Activated T-helper 2 cell treated with anti-CD3 and anti-CD28 coated beads, Interferon-gamma antibody, Interleukin-2, Interleukin-4, amounts not matched to agents 10 μg/mL and 5 μg/mL and 100 μg/mL, durations not matched to agents 14 hours and 24 hours and 36 hours (primary cell): ENCODE measurements at places on chromosomes 12 and 14. TPM values are rescaled to one million over a fixed set of nuclear protein-coding genes. Genes with fewer than 3 reads are reported as not detected.

- H3K27me3 ChIP-seq: no peaks in the 10 kb centered on the region
- peaks cover 8% of the 10 kb centered on the region for H3K4me1 ChIP-seq
- H3K4me3 ChIP-seq: no peak overlapping the region
- H3K27ac ChIP-seq: no peak overlapping the region
- H3K36me3 ChIP-seq: peaks cover 68% of the 10 kb centered on the region
These were observed 95.3 kb downstream of the CIT start for GRCh38 chr12:119781804-119782203.

GRCh38 chr12:38907201-38907923, 2.0 kb upstream of the CPNE8 start:
- peaks cover 3% of the 10 kb centered on the region for H3K36me3 ChIP-seq
- peak overlapping the region; percentile 89 for H3K4me3 ChIP-seq
- H3K4me1 ChIP-seq: peaks cover 26% of the 10 kb centered on the region
- H3K27ac ChIP-seq: peak overlapping the region; percentile 87
- peaks cover 19% of the 10 kb centered on the region for H3K27me3 ChIP-seq

DNA sequence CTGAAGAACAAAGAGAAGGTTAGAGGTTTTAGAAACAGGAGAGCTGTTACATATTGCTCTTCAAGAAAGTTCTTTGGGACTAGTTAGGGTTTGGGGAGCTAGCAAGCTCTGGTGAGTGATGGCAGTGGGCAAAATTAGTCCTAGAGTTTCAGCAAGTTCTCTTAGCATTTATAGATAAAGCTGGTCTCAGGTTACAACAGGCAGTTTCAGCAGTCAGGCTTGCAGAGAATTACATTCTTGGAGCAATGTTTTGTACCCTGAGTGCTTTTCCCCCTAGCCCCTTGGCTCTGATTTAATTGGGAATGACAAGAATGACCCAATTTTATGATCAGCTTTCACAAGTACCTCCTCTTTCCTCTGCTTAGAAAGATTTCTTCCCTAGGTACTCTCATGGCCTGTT, 21.4 kb upstream of the EID3 start:
- peaks cover 23% of the 10 kb centered on the region for H3K4me1 ChIP-seq
- no peak overlapping the region for H3K27ac ChIP-seq
- DNase-seq: no peak
- H3K27me3 ChIP-seq: no peaks in the 10 kb centered on the region
- H3K4me3 ChIP-seq: no peak overlapping the region

- peaks cover 17% of the 10 kb centered on the region for H3K36me3 ChIP-seq
- H3K4me3 ChIP-seq: peak overlapping the region; percentile 26
- peak overlapping the region; percentile 13 for H3K27ac ChIP-seq
- DNase-seq: no peak
- H3K4me1 ChIP-seq: peaks cover 13% of the 10 kb centered on the region
- no peaks in the 10 kb centered on the region for H3K27me3 ChIP-seq
These were observed 4.8 kb downstream of the SLC38A1 start for GRCh38 chr12:46264057-46264456.

DNA sequence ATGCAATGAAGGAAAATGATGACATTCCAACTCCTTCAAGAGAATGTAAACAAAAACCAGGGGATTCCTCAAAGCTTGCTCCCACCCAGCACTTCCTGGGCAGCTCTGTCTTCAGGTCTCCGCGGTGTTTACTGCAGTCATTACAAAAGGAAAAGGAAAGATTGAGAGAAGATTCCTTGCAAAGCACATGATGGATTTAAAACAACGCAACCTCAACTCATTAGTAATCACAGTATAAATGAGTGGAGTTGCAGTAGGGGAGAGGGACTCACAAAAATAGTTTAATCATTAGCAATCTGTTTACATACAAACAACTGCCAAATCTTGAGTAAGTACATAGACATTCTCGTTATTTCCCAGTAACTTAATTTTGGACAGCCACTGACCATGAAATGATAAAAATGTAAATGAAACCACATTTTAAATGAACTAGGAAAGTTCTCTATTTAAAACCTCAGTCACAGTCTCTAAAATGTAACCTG, 49.7 kb upstream of the OVCH1 start:
- DNase-seq: no peak
- no peaks in the 10 kb centered on the region for H3K36me3 ChIP-seq
- H3K27me3 ChIP-seq: peaks cover 1% of the 10 kb centered on the region
- no peaks in the 10 kb centered on the region for H3K4me1 ChIP-seq
- H3K27ac ChIP-seq: no peak overlapping the region
- no peak overlapping the region for H3K4me3 ChIP-seq

The GPR65 gene
- 11.0 and 11.6 TPM in 2 replicates for total RNA-seq

DNA sequence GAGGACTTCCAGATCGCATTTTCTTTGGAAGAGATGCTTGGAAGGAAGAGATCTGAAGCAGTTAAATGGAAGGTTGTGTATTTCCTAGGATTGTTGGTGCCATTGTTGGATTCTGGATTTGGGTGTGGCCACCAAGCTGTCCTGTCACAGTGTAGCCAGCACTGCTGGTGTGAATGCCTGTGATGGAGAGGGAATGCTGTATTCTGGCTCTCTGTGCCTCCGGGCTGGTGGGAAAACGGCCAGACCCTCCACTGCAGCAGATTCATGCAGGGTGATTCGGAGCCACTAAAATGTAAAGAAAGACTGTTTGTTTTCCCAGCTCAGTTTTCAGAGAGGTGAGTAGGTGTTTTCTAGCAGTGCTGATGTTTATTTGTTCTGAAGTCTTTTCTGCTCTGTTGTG, 30.7 kb upstream of the MANSC4 start:
- H3K4me3 ChIP-seq: no peak overlapping the region
- no peak for DNase-seq
- H3K36me3 ChIP-seq: no peaks in the 10 kb centered on the region
- no peak overlapping the region for H3K27ac ChIP-seq
- peaks cover 27% of the 10 kb centered on the region for H3K4me1 ChIP-seq

The GLT8D2 gene
- total RNA-seq: 0.11 TPM in 1 of 2 replicates, not detected in the other

DNA sequence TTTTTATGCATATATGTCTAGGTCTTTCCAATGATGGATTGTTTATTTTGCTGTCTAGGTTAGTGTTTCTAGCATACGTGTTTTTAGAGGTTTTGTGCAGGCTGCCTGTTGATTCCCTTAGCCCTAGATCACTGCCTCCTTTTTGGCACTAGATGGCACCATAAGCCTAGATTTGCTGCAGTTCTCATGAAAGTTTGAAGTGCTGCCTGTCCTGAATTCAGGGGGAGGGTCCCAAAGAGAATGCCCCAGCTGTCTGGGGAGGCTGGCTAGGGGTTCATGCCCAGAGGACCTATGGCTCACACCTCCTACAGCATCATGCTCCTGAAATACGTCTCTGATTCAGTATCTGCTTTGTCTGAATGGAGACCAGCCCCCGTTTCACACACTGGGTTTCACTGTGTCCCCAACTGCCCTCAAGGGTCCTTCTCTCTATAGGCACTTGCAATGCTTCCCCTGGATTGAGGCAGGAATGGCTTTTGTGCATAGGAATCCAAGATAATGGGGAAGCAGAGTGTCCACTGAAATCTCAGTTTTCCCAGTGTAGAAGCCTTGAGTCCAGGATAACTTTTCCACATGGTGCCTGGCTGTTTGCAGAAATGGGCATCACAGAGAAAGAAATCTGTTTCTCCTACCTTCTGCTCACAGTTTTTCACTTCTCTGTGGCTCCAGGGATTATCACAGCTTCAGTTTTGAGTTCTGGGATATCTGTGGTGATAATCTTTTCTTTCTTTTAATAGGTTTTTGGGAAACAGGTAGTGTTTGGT, 14.2 kb upstream of the TXNRD1 start:
- H3K36me3 ChIP-seq: peaks cover 3% of the 10 kb centered on the region
- H3K4me1 ChIP-seq: no peaks in the 10 kb centered on the region
- H3K27me3 ChIP-seq: peaks cover 20% of the 10 kb centered on the region

DNA sequence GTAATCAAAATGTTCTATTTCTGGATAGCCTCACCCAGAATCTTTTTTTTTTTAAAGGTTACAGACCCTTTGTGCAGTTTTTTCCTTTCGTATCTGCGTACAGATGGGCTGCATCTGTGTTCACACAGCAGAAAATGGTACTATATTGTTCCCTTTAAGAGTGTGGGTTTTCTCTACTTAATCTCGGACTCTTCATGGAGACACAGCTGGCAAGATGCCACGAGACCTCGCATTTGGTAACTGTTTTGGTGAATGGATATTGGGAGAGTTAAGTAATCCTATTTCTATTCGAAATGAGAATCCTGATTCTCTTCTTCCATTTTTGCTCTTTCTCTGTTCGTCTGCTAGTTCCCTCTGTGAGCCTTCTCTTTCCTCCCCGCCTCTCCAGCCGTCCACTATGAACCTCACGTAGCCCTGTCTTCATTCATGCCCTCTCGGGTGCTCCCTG, 85.7 kb downstream of the SAMD4A start:
- no peaks in the 10 kb centered on the region for H3K36me3 ChIP-seq
- H3K4me1 ChIP-seq: peaks cover 7% of the 10 kb centered on the region
- DNase-seq: no peak
- no peak overlapping the region for H3K27ac ChIP-seq
- H3K27me3 ChIP-seq: peaks cover 28% of the 10 kb centered on the region

The AGAP2 gene
- total RNA-seq: 28.9 and 29.0 TPM in 2 replicates

DNA sequence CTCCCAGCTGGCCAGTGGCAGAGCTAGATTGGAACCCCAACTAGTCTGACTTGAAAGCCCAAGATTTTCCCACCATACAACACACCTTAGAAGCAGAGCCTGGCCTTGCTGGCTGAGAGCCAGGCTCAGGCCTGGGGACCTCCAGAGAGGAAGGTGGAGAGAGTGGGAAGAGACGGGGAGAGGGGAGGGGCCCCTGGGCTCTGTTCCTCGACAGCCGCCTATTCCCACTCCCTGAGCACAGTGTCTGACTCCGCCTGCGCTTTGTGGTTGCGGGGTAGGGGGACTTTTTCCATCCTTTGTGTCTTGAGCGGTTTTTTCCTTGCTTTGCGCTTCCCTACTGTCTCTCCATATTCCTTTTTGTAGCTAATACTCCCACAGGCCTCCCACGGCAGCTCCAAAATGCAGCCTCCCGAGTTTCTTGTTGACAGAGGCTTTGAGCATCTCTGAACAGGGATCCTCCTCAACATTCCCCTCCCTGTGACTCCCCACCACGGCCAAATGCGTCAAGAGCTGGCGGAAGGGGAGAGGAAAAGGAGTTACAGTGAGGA, 4.0 kb upstream of the KCNH3 start:
- H3K4me1 ChIP-seq: peaks cover 1% of the 10 kb centered on the region
- DNase-seq: no peak
- H3K27me3 ChIP-seq: peaks cover 31% of the 10 kb centered on the region

- peaks cover 44% of the 10 kb centered on the region for H3K4me1 ChIP-seq
- H3K27ac ChIP-seq: no peak overlapping the region
- DNase-seq: no peak
- H3K27me3 ChIP-seq: no peaks in the 10 kb centered on the region
- H3K4me3 ChIP-seq: no peak overlapping the region
These were observed 45.4 kb downstream of the VCPKMT start for GRCh38 chr14:50070840-50071548.
